A549 treated with Mapracorat at 1 μM for 4 hours (cell line): ENCODE measurements at places on chromosomes 13 and 19. TPM values are rescaled to one million over a fixed set of nuclear protein-coding genes. Genes with fewer than 3 reads are reported as not detected.

The SEMA6B gene
- 4.5 to 6.8 TPM (median 5.9 TPM) in 5 replicates for total RNA-seq

The LYL1 gene
- 0.42 to 1.3 TPM (median 0.85 TPM) in 5 replicates for total RNA-seq

The ANO8 gene
- total RNA-seq = 1.9 to 4.1 TPM (median 3.4 TPM) in 5 replicates

The ZNF99 gene
- not detected in 5 replicates for total RNA-seq

The CFAP97D2 gene
- not detected in 5 replicates for total RNA-seq

The ZNF274 gene
- 11.6 to 15.2 TPM (median 12.8 TPM) in 5 replicates for total RNA-seq

The IL4I1 gene
- total RNA-seq = 0.35 to 0.71 TPM (median 0.59 TPM) in 5 replicates

The PSG6 gene
- not detected in 5 replicates for total RNA-seq

The VSIG10L gene
- 9.6 to 14.1 TPM (median 13.8 TPM) in 5 replicates for total RNA-seq

The TMC4 gene
- 0.76 to 1.1 TPM (median 0.80 TPM) in 5 replicates for total RNA-seq

The DEDD2 gene
- 50.3 to 74.2 TPM (median 67.4 TPM) in 5 replicates for total RNA-seq

The ELSPBP1 gene
- not detected in 5 replicates for total RNA-seq

The PLIN3 gene
- 142 to 162 TPM (median 155 TPM) in 5 replicates for total RNA-seq

The SLC7A9 gene
- 0.29 to 0.62 TPM (median 0.45 TPM) in 4 of 5 replicates, not detected in the other for total RNA-seq

The ZNF579 gene
- total RNA-seq = 19.1 to 31.9 TPM (median 29.7 TPM) in 5 replicates

The PRKD2 gene
- total RNA-seq = 21.7 to 32.7 TPM (median 27.7 TPM) in 5 replicates

The ZNF177 gene
- 0.30 to 0.76 TPM (median 0.41 TPM) in 5 replicates for total RNA-seq

The ZSWIM9 gene
- total RNA-seq = 4.9 to 7.0 TPM (median 7.0 TPM) in 5 replicates

The C1QTNF9 gene
- total RNA-seq = not detected in 5 replicates

The ETV2 gene
- total RNA-seq = 1.7 to 3.1 TPM (median 2.9 TPM) in 5 replicates

The ACP7 gene
- 0.05 to 0.17 TPM in 2 of 5 replicates, not detected in the others for total RNA-seq

The SMIM44 gene
- total RNA-seq = not detected in 5 replicates

The RNF126 gene
- total RNA-seq = 52.1 to 76.4 TPM (median 74.4 TPM) in 5 replicates

The LIM2 gene
- not detected in 5 replicates for total RNA-seq

The S1PR5 gene
- 1.2 to 2.0 TPM (median 1.5 TPM) in 5 replicates for total RNA-seq

The CALR3 gene
- total RNA-seq = 0.28 TPM in 1 of 5 replicates, not detected in the others

The ZNF536 gene
- not detected in 5 replicates for total RNA-seq

The ZNF418 gene
- 0.52 to 1.7 TPM (median 1.1 TPM) in 5 replicates for total RNA-seq

The CD79A gene
- total RNA-seq = 0.32 to 1.2 TPM (median 0.90 TPM) in 5 replicates

The CYTH2 gene
- total RNA-seq = 55.3 to 69.3 TPM (median 62.3 TPM) in 5 replicates
